SJCRH30 (cell line): ENCODE measurements at places on chromosomes 16 and 17. TPM values are rescaled to one million over a fixed set of nuclear protein-coding genes. Genes with fewer than 3 reads are reported as not detected.
A peak's percentile ranks its signal among the peaks of the same experiment; 100 is the strongest.

The HBQ1 gene
- not detected in 2 replicates for total RNA-seq

The NPIPB13 gene
- 2.3 and 3.9 TPM in 2 replicates for total RNA-seq

The MFSD6L gene
- not detected in 2 replicates for total RNA-seq

GRCh38 chr17:49388692-49389513 lies 25.8 kb downstream of the PHB1 start:
- no peak overlapping the region for H3K27ac ChIP-seq
- no peak for DNase-seq
- no peaks in the 10 kb centered on the region for H3K27me3 ChIP-seq
- H3K4me3 ChIP-seq = no peak overlapping the region
- peaks cover 20% of the 10 kb centered on the region for H3K4me1 ChIP-seq

GRCh38 chr16:84735849-84736586 lies 36.2 kb downstream of the USP10 start:
- H3K4me1 ChIP-seq = 0 out of 2 replicates have a peak, but pooled peaks cover 3% of the 10 kb centered on the region
- DNase-seq = no peak
- H3K27ac ChIP-seq = no peak overlapping the region
- H3K27me3 ChIP-seq = no peaks in the 10 kb centered on the region
- no peak overlapping the region for H3K4me3 ChIP-seq
- peaks cover 4% of the 10 kb centered on the region for H3K36me3 ChIP-seq

GRCh38 chr17:49388290-49388640 lies 26.2 kb upstream of the ZNF652 start:
- no peaks in the 10 kb centered on the region for H3K27me3 ChIP-seq
- H3K27ac ChIP-seq = no peak overlapping the region
- no peaks in the 10 kb centered on the region for H3K36me3 ChIP-seq
- H3K4me1 ChIP-seq = peaks cover 20% of the 10 kb centered on the region
- no peak overlapping the region for H3K4me3 ChIP-seq

GRCh38 chr17:61570118-61570517 lies 20.9 kb downstream of the NACA2 start:
- H3K36me3 ChIP-seq = no peaks in the 10 kb centered on the region
- no peak overlapping the region for H3K4me3 ChIP-seq
- H3K4me1 ChIP-seq = no peaks in the 10 kb centered on the region
- DNase-seq = no peak
- H3K27ac ChIP-seq = no peak overlapping the region

DNA sequence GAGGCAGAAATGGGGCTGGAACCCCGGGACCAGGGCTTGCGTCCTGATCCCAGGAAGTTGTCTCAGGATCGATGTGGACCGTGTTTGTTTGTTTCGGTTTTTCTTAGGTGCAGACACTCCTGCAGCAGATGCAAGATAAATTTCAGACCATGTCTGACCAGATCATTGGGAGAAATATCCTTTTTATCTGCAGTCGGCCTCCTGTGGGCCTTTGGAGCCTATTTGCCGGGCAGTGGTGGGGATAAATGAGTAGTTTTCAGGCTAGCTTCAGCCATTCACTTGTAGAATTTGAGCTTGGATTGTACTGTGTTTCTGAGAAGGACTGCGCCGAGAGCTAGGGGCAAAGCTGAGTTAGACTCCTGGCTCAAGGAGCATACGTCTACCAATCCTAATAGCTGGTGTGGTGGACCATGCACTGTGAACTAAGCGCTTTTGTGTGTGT lies 816 bp downstream of the HSBP1 start:
- peaks cover under 1% of the 10 kb centered on the region for H3K4me1 ChIP-seq
- no peak for DNase-seq
- peak overlapping the region; percentile 66 for H3K27ac ChIP-seq

- no peak overlapping the region for H3K4me3 ChIP-seq
- no peaks in the 10 kb centered on the region for H3K4me1 ChIP-seq
- H3K27me3 ChIP-seq = no peaks in the 10 kb centered on the region
- no peak overlapping the region for H3K27ac ChIP-seq
- no peaks in the 10 kb centered on the region for H3K36me3 ChIP-seq
Measured at GRCh38 chr17:66929591-66929990, 34.9 kb upstream of the CACNG4 start.

- no peak overlapping the region for H3K4me3 ChIP-seq
- H3K4me1 ChIP-seq = no peaks in the 10 kb centered on the region
- no peaks in the 10 kb centered on the region for H3K27me3 ChIP-seq
- H3K36me3 ChIP-seq = peaks cover 1% of the 10 kb centered on the region; the same call in 1 of the 2 replicates
Measured at GRCh38 chr16:88724855-88725555, 18.7 kb downstream of the CTU2 start.

DNA sequence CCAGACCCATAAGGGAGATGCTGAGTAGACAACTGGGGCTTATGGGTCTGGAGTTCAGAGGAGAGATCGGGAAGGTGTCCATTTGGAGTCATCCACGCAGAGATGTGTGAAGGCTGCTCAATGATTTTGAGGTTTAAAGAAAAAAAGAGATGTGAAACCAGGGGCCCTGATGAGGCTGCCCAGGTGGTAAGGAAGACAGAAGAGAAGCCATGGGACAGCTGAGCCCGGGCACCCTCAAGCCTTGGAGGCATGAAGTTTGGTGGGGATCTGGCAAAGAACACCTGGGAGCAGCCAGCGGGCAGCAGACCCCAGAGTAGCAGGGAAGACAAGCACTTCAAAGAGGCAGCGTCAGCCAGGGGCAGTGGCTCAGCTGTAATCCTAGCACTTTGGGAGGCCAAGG lies 20.8 kb upstream of the MYO15B start:
- H3K27ac ChIP-seq = no peak overlapping the region
- no peak for DNase-seq
- no peaks in the 10 kb centered on the region for H3K4me1 ChIP-seq
- peaks cover 34% of the 10 kb centered on the region; the same call in 1 of the 2 replicates for H3K27me3 ChIP-seq
- H3K4me3 ChIP-seq = no peak overlapping the region
- H3K36me3 ChIP-seq = no peaks in the 10 kb centered on the region

DNA sequence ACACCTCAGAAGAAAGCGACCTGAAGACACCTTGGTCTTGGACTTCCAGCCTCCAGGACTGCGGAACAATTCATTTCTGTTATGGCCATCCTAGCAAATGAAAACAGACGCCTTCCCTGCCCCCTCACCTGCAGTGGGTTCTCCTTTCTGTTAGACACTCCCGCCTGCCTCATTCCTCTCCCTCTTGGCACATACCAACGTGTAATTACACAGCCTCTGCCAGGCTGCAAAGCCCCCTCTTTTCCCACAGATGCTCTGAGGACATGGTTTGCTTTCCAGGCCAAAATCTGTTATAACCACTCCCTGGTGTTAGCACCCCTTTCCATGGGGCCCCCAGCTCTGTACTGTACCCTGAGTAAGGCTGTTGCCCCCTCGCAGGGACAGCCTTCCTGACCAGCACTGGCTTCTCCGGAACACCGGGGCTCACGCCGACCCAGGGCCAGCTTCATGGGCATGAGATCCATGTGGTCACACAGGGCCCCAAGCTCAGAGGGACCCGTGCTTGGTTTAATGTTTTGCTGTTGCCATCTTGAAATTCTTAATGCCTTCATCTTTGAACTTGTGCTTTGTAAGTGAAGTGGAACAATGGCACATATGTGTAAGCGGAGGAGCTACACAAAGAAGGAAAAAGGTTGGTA lies 64.1 kb downstream of the SDK2 start:
- H3K4me1 ChIP-seq = no peaks in the 10 kb centered on the region; the same call in 1 of the 2 replicates
- H3K27ac ChIP-seq = no peak overlapping the region
- DNase-seq = no peak
- no peaks in the 10 kb centered on the region for H3K36me3 ChIP-seq
- H3K4me3 ChIP-seq = no peak overlapping the region

DNA sequence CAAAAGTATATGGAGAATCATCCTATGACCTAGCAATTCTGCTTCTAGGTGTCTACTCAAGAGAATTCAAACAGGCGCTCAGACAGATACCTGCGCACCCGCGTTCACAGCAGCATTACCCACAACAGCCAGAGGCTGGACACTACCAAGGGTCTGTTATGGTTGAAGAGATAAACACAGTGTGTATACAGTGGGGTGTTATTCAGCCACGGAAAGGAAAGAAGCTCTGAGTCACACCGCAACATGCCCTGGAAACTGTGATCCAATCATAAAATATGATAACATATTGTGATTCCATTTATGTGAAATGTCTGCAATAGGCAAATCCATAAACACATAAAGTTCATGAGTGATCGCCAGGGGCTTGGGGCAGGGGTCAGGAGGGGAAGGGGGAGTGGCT lies 18.0 kb upstream of the JPH3 start:
- no peak overlapping the region for H3K4me3 ChIP-seq
- no peaks in the 10 kb centered on the region for H3K36me3 ChIP-seq
- no peak overlapping the region for H3K27ac ChIP-seq
- DNase-seq = no peak
- no peaks in the 10 kb centered on the region for H3K27me3 ChIP-seq

- no peaks in the 10 kb centered on the region for H3K27me3 ChIP-seq
- DNase-seq = peak; percentile 66
- no peaks in the 10 kb centered on the region for H3K36me3 ChIP-seq
- H3K4me3 ChIP-seq = no peak overlapping the region
Measured at GRCh38 chr17:70405492-70406220, 236.3 kb downstream of the KCNJ2 start.

GRCh38 chr16:81035975-81036750 lies 521 bp downstream of the ATMIN start:
- no peaks in the 10 kb centered on the region for H3K27me3 ChIP-seq
- peak overlapping the region; percentile 67 for H3K4me3 ChIP-seq
- H3K36me3 ChIP-seq = no peaks in the 10 kb centered on the region
- peak; percentile 22 for DNase-seq
- H3K27ac ChIP-seq = no peak overlapping the region

DNA sequence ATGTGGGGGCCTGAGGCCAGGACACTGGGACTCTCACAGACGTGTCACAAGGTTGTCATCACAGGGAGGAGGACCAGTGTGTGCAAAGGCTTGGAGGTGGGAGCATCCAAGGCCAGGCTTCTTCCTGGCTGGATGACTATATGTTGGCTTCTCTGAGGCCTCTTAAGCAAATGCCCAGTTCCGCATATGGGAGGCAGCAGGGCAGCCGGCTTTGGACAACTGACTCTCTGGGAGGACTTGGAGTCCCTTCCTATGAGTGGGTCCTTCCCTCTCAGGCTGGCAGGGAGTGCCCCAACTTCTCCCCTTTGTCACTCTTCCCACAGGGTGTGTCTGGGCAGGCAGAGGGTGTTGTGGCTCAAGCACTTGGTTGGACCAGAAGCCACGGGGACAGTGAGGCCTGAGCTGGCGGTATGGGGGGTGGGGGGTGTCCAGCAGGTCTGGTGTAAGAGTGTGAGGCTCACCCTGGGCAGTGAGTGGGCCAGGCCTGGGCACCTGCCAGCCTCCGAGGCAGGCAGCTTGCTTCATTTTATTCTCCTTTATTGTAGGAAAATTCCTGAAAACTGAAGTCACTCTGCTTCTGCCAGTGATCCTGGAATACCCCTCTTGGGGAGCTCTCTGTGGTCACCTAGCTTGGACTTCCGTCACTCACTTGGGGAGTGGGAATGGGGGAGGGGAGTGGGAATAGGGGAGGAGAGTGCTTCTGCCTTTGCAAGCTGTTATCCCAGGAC lies 14.9 kb downstream of the ADGRG1 start:
- no peak overlapping the region for H3K4me3 ChIP-seq
- no peaks in the 10 kb centered on the region for H3K36me3 ChIP-seq
- no peak for DNase-seq
- H3K27ac ChIP-seq = no peak overlapping the region

GRCh38 chr16:57518922-57519321 lies 17.4 kb downstream of the CCDC102A start:
- DNase-seq = no peak
- no peak overlapping the region for H3K27ac ChIP-seq
- no peaks in the 10 kb centered on the region for H3K36me3 ChIP-seq
- no peak overlapping the region for H3K4me3 ChIP-seq
- H3K4me1 ChIP-seq = no peaks in the 10 kb centered on the region
- H3K27me3 ChIP-seq = no peaks in the 10 kb centered on the region

- DNase-seq = no peak
- H3K36me3 ChIP-seq = no peaks in the 10 kb centered on the region
Measured at GRCh38 chr16:13920510-13920818, 510 bp downstream of the ERCC4 start.

DNA sequence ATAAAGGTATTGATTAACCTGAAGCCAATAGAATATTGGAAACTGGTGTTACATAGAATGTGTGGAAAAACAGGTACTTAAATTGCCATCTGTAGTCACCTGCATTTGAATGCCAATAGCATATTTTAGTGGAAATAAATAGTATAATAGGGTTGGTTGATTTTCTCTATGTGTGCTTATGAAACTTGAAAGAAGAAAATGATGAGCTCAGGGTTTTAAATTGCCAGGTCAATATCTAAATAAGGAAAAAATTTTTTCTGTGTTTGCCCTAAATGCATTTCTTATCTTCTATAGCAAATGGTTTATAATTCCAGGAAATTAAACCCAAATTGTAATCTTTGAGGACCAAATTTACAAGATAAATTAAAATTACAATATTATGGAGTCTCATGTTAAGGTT lies 626.6 kb downstream of the CDH8 start:
- H3K27ac ChIP-seq = no peak overlapping the region
- H3K4me1 ChIP-seq = no peaks in the 10 kb centered on the region

GRCh38 chr16:19177111-19177739 lies 9.2 kb downstream of the SYT17 start:
- no peak overlapping the region for H3K4me3 ChIP-seq
- no peak overlapping the region for H3K27ac ChIP-seq
- no peaks in the 10 kb centered on the region for H3K27me3 ChIP-seq
- H3K36me3 ChIP-seq = no peaks in the 10 kb centered on the region

GRCh38 chr16:86558355-86559193 lies 3.5 kb upstream of the MTHFSD start:
- no peak overlapping the region for H3K27ac ChIP-seq
- H3K27me3 ChIP-seq = no peaks in the 10 kb centered on the region
- H3K36me3 ChIP-seq = no peaks in the 10 kb centered on the region
- peaks cover 4% of the 10 kb centered on the region; the same call in 1 of the 2 replicates for H3K4me1 ChIP-seq

- H3K27ac ChIP-seq = peak overlapping the region; percentile 97
- peaks cover 35% of the 10 kb centered on the region for H3K36me3 ChIP-seq
- DNase-seq = no peak
- peak overlapping the region; percentile 80 for H3K4me3 ChIP-seq
- peaks cover 3% of the 10 kb centered on the region; the same call in 1 of the 2 replicates for H3K4me1 ChIP-seq
Measured at GRCh38 chr16:3283543-3284447, 504 bp downstream of the ZNF263 start.

DNA sequence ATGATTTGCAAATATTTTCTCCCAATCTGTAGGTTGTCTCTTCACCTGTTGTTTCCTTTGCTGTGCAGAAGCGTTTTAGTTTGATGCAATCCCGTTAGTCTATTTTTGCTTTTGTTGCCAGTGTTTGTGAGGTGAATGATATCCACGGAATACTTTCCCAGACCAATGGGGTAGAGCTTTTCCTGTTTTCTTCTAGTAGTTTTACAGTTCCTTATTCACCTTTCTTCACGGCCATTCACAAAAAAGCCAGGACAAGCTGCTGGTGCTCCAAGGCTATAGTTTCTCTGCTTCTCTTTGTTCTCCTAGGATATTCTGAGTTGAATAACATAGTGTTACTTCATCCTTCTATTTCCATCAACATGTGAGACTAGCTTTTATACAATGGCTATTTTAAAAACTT lies 98.7 kb downstream of the UTP18 start:
- no peaks in the 10 kb centered on the region for H3K4me1 ChIP-seq
- DNase-seq = no peak
- H3K36me3 ChIP-seq = no peaks in the 10 kb centered on the region

- H3K27me3 ChIP-seq = no peaks in the 10 kb centered on the region
- H3K4me1 ChIP-seq = 0 out of 2 replicates have a peak, but pooled peaks cover 9% of the 10 kb centered on the region
- 0 out of 2 replicates have a peak overlapping the region, but pooled peaks have one; percentile 12 for H3K4me3 ChIP-seq
- no peak overlapping the region for H3K27ac ChIP-seq
Measured at GRCh38 chr17:56521414-56522141, 71.9 kb upstream of the NOG start.

GRCh38 chr17:53133876-53134275 lies 688.9 kb upstream of the KIF2B start:
- H3K4me3 ChIP-seq = no peak overlapping the region
- no peaks in the 10 kb centered on the region for H3K36me3 ChIP-seq
- H3K27ac ChIP-seq = no peak overlapping the region
- H3K4me1 ChIP-seq = no peaks in the 10 kb centered on the region
- H3K27me3 ChIP-seq = no peaks in the 10 kb centered on the region
- DNase-seq = no peak
